DMS 273 treated with DMSO at 0.1 percent for 48 hours (cell line): ENCODE measurements at places on chromosomes 3 and 15.

- DNase-seq: no peak
Measured at GRCh38 chr3:109943181-109943580, 605.8 kb upstream of the DPPA4 start.

DNA sequence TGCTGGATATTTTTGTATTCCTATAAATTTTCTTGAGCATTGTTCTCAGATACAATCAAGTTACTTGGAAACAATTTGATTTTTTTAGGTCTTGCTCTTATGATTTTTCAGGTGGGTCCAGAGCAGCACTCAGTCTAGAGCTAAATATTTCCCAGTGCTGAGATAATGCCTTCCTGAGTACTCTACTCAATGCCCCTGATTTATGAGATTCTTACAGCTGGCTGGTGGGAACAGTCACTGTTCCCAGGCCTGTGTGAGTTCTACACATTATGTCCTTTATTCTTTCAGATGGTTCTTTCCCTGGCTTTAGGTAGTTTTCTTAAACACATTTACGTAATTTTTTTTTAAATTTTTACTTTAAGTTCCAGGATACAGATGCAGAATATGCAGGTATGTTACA is 51.0 kb upstream of the EIF5A2 start:
- DNase-seq: no peak

DNA sequence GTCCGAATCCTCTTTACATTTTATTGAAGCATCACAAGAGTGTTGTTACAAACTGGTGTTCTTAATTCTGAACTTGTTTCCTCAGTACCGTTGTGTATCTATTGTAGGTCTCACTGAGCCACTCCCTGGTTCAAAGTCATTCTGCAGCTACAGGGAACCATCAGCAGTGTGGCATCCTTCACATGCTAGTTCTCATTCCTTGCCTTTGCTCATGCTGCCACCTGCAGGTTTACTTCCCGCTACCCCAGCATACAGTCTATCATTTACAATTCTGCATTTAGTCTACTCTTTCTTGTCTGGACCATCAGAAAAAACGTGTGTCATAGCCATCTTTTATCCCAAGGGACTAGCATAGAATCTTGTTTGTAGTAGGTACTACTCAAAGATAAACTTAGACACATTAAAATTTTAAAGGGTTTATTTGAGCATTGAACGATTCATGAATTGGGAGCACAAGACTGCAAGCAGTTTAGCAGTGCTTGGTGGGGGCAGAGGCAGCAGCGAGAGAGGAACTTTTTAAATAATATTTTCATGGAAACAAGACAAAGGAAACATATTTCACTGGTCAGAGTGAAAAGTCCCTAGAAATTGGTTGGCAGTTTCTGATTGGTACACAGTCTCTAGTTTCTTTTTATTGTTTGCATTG is 402.1 kb downstream of the CADM2 start:
- peak; percentile 3 for DNase-seq

- DNase-seq: no peak
Measured at GRCh38 chr3:186095561-186096081, 13.3 kb downstream of the ETV5 start.

GRCh38 chr3:126081618-126082361 is 2.1 kb downstream of the SLC41A3 start:
- no peak for DNase-seq

GRCh38 chr15:83833569-83833968 is 179.6 kb downstream of the ADAMTSL3 start:
- no peak for DNase-seq

DNA sequence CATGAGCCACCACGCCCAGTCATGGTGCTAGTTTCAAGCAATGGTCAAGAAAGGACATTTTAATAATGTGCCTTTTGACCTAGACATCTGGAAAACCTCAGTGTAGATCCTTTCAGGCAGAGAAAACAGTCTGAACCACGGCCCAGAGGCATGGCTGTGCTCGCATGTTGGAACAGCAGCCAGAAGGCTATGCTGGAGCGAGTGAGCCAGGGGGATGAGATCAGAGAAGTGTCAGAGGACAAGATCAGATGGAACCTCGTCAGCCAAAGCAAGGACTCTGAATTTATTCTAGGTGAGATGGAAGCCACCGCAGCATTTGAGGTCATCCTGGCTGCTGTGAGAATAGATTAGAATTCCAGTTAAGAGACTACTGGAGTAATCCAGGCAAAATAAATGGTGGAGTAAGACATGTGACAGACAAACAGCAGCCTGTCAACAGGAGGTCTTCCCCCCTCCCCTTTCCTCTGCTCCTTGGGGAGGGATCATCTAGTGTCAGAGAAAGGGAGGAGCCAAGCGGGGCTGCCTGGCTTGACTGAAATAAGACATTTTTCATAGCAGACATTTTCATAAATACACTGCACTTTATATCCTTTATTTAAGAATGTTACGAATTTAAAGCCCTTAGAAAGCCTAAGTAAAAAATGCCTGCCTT is 40.4 kb upstream of the ACKR4 start:
- DNase-seq: no peak

- no peak for DNase-seq
Measured at GRCh38 chr15:40115670-40116093, 7.0 kb upstream of the BMF start.

DNA sequence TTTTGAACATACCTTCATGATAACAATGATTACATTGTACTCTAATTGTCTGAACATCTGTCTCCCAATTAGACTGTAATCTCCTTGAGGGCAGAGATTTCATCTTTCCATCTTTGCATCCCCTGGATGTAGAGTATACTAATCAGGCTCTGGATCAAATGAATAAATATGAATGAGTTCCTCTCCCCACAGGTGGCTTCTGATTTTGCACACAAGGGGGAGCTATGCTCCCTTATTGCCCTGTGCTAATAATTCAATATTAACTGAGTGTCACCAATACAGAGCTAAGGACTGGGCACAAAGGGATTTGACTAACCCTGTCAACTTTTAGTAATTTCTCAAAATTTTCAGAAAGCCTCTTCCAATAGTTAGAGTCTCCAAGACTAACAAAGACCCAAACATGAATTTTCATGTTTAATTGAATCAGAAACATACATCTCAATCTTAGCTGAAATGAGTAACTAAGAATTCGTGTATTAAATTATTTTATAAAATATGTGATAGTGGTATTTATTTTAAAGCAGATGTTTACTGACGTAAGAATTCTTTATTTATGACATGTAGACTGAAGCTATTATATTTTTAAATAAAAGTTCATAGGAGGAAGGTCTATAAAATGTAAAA is 3.0 kb downstream of the DUOXA1 start:
- no peak for DNase-seq

- DNase-seq: no peak
Measured at GRCh38 chr15:49301562-49301961, 121.5 kb upstream of the FGF7 start.

DNA sequence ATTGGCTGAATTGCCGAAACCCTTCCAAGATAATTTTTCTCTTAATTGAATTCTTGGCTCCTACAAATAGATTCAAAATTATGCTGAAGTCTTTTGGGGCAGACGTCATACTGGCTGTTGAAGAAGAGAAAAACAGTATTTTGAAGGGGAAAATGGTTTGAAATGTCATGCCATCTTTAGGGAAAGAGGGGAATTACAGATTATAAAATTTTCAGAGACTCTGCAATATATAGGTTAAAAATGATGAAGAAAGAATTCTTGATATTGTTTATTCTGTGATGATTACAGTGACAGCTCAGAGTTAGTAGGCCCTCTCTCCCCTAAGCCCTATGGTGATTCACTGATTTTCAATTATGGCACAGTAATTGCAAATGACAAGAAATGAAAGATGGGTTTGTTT is 86.1 kb downstream of the CGNL1 start:
- DNase-seq: no peak

DNA sequence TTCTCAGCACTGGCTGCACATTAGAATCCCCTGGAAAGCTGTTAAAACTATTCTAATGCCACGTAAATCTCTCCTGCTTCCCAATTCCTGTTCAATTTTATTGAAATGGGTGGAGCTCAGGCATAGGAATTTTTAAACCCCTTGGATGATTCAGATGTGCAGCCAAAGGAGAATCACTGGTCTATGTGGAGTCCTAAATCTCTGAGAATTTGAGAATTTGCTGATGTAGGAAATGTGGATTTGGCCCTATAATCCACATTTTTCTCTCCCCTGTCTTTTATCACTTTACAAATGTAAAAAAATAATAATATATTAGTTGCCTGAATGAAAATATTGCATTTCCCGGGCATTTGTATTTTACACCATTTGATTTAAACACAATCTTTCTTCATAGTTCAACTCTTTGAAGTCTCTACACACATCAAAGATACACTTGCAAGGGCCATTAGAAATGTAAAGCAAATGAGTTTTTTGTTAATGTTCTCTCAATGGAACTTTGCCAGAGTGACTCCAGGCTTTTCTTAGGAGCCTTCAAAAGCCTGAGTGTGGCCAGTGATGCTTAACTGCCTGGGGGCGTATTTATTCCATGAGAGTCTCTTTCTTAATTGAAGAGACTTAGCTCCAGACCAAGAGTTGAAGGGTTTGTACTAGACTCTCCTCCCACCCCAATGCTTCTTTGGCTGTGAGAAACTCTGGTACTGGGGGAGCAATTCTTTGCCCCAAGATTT is 48.8 kb upstream of the PTX3 start:
- no peak for DNase-seq

DNA sequence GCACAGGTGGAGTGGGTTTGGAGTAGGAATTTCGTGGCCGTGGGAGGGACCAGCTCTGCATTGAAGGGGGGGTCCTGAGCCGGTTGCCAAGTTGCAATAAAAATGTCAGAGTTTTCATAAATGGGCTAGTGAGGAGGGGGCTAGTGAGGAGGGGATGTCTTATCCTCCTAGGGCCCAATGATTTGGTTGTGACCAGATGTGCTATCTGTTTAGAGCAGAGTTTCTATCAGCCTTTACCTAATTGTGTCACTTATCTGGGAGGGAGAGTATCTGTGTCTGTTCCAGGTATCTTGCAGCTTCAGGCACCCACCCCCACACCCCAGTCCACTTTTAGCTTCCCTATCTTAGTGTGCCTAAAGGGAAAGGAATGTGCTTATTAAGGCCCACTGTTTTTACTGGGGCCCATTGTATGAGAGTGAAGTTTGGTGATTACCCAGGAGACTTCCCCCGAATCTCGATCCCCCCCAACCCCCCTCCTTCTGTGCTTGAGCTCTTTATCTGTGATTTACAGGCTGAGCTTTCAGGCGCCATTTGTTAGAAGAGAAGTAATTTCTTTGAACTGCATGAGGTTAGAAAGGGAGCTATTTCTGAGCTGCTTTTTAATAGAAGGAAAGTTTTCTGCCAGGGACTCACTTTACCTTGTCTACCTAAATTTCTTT is 42.6 kb downstream of the PPCDC start:
- DNase-seq: no peak

DNA sequence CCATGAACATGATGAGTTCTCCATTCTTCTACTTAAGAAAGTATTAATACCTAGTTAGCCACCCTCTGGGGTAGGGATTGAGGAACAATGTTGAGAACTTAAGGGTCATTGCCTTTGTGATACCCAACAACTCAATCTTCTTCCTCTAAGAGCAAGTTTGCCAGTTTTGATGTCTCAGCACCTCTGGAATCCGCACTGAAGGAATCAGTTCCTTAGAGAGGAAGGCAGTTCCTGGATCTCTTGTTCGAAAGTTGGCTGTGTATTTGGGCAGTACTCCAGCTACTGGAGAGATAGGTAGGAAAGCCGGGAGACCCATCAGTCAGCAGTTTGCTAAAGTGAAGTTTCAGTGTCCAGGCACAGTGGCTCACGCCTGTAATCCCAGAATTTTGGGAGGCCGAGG is 35.6 kb upstream of the MTHFS start:
- no peak for DNase-seq

DNA sequence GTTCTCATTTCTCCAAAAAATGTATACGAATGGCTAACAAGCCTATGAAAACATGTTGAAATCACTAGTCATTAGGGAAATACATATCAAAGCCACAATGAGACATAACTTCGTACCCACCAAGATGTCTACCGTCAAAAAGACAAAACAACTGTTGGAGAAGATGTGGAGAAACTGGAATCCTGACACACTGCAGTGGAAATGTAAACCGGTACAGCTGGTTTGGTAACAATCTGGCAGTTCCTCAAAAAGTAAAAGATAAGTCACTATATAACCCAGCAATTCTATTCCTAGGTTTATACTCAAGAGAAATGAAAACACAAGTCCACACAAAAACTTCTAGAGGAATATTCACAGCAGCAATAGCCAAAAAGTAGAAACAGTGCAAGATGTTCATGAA is 7.0 kb downstream of the SCAPER start:
- no peak for DNase-seq

DNA sequence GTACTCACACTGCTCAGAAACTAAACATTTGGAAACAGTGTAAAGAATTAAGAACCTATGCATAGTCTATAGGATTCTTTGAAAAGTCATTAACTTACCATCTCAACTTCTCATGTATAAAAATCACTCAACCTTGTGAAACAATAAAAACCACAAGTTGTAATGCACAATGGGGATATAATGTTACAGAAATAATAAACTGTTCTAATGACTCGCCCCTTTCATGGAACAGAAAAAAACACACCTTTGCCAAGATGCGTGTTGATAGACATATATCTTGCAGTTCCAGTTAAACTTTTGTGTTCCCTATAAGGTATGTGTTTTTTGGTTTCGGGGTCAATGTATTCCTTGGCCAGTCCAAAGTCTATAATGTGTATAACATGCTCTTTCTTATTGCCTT is 50.8 kb upstream of the PPIB start:
- DNase-seq: no peak

DNA sequence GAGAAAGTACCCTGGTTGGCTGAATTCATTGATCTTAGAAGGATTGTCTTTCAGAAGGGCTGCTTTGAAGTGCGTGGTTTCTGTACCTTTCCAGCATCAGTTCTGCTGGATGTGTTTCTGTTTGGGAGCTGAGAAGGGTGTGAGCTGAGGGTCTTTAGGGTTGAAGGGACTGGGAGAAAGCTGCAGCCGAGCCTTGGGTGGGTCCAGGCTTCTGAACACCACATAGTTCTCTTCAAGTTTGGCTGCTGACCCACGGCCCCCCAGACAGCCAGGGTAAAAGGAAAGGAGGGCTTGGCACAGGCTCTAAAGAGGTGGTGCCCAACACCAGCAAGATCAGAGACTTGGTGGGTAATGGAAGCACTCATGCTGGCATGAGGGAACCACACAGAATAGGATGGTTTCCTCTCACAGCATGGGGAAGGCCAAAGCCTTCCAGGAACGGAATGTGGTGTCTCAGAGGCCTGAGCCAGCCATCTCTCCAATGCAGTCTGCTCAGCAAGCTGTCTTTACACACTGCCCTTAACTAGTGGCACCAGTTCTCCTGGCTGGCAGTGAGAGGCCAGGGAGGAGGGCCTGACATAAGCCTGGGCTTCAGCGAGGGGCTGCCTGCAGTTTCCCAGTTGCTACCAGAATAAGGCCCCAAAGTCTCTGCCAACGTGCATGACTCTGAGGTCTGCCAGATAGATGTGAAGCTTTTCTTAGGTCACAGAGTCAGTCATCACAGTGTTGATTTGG is 239.0 kb upstream of the TRIM42 start:
- DNase-seq: no peak

- DNase-seq: no peak
Measured at GRCh38 chr3:60445446-60445845, 805.8 kb downstream of the FHIT start.
